ENCODE measurements at places on chromosomes 4 and X.

- no peak for DNase-seq
Measured at GRCh38 chrX:111886678-111887077, 10.7 kb downstream of the TRPC5OS start.

DNA sequence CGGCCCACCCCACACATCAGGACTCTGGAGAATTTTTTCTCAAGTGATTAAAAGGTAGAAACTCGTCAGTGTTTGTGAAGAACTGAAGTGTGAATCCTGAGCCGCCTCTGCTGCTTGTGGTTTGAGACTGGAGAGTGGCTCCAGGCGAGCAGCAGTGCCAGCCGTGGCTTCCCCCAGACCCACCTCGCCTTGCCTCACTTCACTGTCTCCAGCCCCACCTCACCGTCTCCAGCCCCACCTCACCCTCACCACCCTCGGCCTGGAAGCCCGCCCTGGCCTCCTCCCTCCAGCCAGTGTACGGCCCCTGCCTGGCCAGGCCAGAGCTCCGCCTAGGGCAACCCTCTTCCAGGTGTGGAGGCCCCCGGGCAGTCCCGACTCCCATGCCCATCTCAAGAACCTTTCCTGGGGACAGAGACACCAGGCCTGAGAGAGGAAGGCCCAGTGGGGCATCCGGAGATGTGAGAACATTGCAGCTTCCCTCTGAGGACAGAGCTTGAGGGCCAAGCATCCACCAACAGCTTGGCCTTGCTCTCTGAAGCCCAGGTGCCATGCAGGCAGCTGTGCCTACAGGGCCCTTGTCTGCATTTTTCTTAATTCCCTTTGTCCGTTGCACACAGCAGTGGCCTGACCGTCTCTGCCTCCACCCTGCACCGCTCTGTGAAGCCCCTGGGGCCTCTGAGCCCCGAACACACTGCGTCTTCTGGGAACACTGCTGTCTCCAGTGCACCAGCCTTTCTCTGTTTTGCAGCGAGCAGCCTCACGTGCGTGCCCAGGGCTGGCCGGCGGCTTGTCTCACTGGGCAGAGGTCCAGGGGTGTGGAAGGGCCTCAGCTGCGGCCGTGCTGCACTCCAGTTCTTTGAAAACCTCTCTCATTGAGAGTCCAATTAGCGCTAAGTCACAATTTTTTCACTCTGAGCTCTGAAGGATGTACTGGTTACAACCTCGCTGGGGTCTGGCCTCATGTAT lies 13.8 kb downstream of the SH3BP2 start:
- no peak for DNase-seq

- DNase-seq: no peak
Measured at GRCh38 chr4:38131371-38132091, 171.3 kb downstream of the PTTG2 start.

- no peak for DNase-seq
Measured at GRCh38 chrX:19724409-19724808, 163.0 kb downstream of the SH3KBP1 start.

DNA sequence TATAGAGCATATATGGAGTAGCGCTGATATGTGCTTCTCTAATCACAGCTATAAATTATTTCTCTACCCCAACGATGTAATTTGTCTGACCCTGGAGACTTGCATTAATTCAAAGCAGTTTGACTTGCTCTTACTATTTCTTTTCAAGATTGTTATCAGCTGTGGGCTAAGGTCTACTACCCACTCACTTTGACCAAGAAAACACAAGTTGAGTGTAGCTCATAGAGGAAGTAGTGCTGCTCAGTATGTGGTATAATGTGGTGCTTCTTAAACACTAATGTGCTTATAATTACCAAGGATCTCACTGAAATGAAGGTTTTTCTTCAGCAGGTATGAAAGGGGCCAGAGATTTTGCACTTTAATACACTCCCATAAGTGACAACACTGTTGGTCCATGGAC lies 70.1 kb downstream of the INPP4B start:
- DNase-seq: no peak

- no peak for DNase-seq
Measured at GRCh38 chr4:95129031-95129430, 371.3 kb downstream of the BMPR1B start.

DNA sequence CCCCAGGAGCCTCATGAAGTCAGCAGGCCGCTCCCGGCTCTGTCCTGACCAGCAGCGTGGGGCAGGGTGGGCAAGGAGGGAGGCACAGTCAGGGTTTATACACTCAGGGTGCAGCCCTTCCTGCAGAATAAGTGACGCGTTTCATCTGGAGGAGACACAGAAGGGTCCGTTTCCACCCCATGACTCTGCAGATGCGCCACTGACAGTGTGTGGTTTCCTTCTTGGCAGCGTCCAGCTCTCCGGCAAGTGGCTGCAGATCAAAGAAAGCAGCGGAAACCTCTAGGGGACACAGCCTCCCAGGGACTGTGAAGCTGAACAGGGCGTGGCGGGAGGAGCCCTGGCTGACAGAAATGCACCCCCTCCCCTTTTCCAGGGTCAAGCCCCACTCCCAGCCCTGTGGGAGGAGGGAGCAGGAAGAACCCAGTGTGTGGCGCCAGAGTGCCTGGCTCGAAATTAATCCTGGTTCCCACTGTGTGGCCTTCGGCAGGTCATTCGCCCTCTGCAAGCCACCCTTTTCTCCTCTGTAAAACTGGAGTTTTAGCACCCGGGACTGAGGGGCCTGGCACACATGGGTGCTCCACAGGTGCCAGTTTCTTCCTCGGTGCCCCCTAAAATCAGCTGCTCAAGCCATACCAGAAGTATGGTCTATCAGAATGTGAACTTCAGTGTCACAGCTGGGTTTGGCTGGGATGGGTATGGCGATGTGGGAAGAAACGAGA lies 17.3 kb upstream of the TBC1D14 start:
- no peak for DNase-seq

- DNase-seq: peak; percentile 6
Measured at GRCh38 chrX:114344756-114345349, 239.0 kb upstream of the HTR2C start.

GRCh38 chr4:90113881-90114457 lies 13.2 kb upstream of the CCSER1 start:
- DNase-seq: no peak

DNA sequence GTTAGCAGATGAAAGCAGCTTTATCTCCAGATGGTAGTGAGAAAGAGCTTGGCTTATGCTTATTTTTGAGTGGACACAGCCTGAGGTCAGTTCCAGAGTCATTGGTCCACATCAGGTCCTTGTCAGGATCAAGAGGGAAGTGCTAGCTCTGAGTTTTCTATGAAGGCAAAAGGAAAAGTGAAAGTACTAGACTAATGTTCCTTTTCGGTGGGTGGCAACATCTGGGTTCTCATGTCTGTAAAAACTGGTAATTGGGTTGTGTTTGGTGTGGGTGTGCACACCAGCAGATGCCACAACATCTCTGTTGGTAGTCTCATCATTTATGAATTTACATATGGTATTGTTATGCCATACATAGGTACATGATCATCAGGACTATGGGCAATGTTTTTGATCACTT lies 210.5 kb downstream of the PWWP3B start:
- DNase-seq: no peak

DNA sequence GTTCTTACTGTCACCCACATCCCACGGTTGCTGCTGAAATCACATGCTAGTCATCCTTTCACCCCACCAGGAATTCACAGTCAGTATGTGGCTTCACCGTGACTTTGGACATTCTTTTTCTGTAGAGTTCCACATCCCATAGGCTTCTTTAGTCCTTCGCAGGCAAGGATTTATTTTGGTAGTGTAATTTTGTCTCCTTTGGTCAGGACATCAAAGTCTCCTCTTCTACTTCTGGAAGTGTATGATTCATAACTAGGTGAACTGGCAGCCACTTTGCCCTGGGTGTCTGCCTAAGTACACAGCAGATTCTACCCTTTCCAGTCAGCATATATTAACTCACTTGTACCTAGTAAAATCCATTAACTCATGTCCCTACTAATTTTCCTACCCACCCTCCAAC lies 38.3 kb upstream of the MMAA start:
- no peak for DNase-seq

DNA sequence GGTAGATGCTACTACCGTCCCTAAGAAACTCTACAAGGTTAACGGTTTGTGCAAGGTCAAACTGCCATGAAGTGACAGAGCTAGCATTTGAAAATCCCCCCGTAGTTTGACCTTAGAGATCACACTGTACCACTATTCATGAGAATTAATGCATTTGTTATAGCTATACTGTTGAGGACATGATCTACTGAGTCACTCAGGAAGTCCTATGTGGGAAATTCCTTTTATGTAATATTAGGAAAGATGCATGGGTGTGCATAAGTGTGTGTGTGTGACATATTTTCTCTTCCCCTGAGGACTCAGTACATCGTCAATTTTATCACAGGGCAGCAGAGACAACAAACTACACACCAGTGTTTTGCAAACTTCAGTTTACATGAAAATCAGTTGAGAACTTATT lies 141.1 kb downstream of the FBXW7 start:
- DNase-seq: no peak

GRCh38 chr4:22500831-22501714 lies 14.8 kb downstream of the ADGRA3 start:
- no peak for DNase-seq

- no peak for DNase-seq
Measured at GRCh38 chrX:2266445-2267349, 234.1 kb downstream of the DHRSX start.

GRCh38 chr4:948101-948935 lies 16.1 kb downstream of the TMEM175 start:
- DNase-seq: no peak

GRCh38 chr4:80009806-80010205 lies 63.2 kb downstream of the ANTXR2 start:
- DNase-seq: no peak

GRCh38 chr4:140851032-140851636 lies 94.9 kb upstream of the TBC1D9 start:
- DNase-seq: no peak

DNA sequence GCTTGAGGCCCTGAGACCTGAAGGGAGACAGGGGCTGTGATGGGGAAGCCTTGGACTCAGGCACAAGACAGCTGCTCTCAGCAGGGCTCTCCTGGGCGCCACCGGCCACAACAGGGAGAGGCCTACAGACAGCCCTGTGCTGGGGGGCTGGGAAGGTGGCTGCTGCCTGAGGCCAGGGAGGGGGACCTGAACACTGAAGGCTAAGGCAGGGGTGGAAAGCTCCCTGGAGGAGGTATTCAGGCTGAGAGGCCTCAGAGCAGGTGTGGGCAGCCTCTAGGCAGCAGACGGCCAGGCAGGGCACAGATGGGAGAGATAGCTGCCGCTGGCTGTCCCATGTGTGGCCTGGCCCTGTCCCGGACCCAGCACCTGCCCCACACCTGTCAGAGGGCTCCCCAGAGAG lies 33.0 kb downstream of the TACC3 start:
- no peak for DNase-seq

GRCh38 chr4:188139671-188140070 lies 430 bp downstream of the TRIML1 start:
- DNase-seq: no peak

DNA sequence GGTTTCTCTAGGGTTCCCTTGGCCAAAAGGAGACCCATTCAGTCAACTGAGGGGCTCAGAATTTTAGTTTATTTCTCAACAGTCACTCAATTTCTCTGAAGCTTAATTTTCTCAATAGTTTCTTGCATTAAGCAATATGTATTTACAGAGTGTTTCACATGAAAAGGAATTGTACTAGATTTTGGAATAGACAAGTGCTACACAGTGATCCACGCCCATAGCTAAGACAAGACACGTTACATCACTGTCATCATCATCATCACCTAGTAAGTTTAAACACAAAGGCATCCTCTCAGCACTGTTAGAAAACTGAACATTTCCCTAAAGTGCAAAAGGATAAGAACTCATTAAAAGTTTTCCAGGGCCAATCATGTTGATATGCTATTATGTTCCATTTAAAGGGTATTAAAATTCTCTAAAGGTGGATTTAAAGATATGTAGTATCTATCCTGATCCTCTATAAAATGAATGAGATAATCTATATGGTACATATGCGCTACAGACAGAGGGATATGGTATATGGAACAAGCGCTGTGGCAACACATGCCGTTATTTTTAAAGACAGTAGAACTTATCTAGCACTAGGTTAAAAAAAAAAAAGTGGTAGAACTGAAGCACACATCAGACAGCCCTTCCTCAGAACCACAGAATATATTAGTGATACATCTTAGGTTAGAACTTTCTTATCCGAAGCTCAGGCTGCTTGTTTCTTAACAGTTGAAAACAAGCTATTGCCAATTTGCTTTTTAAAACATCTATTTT lies 12.1 kb downstream of the PPA2 start:
- no peak for DNase-seq

DNA sequence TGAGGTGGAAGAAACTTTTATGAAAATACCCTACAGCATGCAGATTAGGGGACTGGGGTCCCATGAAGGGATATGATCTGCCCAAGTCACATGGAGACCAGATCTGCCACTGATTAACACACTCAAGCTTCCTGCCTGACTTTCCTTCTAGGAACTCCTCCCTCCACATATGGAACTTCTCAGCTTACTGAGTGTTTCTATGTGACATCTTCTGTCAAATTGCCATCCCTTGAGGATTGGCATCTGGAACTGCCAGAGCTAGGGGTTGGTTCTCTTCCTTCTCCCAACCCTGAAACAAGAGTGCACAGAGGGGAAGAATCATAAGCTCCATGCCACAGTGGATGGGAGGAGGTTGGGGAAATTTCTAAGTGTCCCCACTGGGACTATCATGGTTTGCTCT lies 150.6 kb upstream of the MBNL3 start:
- no peak for DNase-seq

DNA sequence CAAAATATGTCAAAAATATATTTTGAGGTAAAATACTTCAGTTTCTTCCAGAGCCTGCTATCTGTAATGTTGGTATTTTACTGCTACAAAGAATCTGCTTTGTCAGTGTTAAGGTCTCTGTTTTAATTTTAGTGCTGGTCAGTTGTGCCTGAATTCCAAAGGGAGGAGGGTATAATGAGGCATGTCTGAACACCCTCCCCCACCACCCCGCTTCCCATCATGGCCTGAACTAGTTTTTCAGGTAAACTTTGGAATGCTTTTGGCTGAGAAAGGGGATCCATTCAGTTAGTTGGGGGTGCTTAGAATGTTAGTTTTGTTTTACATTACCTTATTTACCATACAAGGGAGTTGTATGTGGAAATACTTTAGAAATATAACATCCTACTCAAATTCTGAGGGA lies 158.5 kb downstream of the MID1IP1 start:
- DNase-seq: no peak

- DNase-seq: no peak
Measured at GRCh38 chr4:147368948-147369347, 111.9 kb upstream of the EDNRA start.

DNA sequence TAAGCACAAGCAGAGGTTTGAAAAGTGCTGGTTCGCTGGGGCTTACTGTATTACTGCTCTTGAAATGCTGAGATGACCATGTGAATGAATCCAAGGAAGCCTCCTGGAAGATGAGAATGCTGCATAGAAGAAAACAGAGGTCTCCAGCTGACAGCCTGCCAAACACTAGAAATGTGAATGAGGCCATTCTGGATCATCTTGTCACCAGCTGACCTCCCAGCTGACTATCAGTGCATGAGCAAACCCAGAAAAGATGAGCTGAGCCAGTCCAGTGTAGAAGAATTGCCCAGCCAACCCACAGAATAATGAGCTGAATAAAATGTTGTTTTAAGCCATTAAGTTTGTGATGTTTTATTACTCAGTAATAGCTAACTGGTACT lies 49.1 kb upstream of the DYNLT3 start:
- DNase-seq: no peak

Data from NCI-H187 treated with DMSO at 0.1 percent for 48 hours (cell line).